ENCODE measurements at places on chromosomes 6 and 20. TPM values are rescaled to one million over a fixed set of nuclear protein-coding genes. Genes with fewer than 3 reads are reported as not detected.

GRCh38 chr6:78476561-78476960, 390.8 kb upstream of the IRAK1BP1 start:
- DNase-seq: no peak

- DNase-seq: no peak
Measured at GRCh38 chr6:143936778-143937667, 71.0 kb downstream of the PLAGL1 start.

DNA sequence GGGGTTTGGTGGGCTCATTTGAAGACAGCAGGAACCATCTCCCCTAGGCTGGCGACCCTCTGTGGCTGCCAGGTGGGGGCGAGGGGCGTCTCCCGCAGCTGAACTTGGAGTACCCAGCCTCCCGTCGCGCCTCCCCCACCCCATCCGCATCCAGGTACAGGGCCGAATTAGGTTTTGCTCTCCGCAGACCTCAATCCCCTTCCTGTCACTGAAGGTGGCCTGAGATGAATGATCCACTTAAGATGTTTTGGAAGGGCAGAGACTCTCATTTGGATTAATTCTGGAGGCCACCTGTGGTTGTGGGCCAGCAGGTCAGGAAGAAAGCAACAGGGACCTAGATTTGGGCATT, 493 bp downstream of the CD83 start:
- DNase-seq: no peak

- DNase-seq: no peak
Measured at GRCh38 chr6:154951345-154952200, 43.5 kb upstream of the TIAM2 start.

The MUCL3 gene
- total RNA-seq: not detected

The CST4 gene
- not detected for total RNA-seq
